RWPE1 (cell line): ENCODE measurements at places on chromosomes 5 and 9.

DNA sequence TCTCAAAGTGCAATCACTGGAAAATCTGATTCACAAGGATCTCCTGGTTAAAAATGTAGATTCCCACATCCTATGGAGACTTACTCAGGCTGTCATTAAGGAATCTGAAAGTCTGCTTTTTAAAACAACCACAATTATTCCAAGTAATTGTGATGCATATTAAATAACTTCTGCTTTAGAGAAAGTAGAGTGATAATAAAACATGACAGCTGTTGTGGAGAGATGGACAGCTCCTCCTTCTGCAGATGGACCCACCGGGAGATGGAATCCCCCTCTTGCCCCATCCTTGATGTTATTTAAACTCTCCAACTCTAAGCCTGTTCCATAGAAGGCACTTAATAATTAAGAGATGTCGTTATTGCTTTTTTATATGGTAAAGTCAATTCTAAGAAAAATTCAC, 802.2 kb downstream of the CDH12 start:
- DNase-seq: no peak

DNA sequence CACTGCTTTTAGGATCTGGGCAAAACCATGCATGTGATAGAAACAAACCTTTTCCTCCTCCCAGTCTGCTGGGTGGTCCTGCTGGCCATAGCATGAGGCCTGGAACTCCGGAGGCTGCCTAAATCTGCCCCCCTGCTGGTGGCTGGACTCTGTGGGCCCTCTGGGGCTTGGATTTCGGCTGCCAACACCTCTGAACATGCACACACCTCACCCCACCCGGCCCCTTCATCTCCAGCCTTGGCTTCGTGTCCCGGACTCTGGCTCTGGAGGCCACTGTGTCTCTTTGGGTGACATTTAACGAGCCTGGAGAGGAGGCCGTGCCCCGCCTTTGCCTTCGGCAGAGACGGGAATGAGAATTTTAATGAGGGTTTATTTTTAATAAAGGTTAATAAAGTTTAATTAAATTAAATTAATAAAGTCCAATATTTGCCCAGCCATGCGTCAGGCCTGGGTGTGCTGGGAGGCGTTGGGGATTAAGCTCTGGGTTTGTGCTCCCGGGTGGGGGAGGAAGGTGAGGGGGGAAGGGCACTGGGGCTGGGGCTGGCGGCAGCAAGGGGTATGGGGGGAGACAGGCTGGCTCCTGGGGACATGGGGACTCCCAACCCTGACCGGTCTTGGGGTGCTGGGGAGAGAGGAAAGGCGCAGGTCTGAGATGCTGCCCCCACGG, 251.8 kb downstream of the PBX3 start:
- DNase-seq: no peak

- DNase-seq: no peak
Measured at GRCh38 chr5:56638768-56639238, 176.5 kb upstream of the MAP3K1 start.

- no peak for DNase-seq
Measured at GRCh38 chr5:129021744-129022143, 56.5 kb downstream of the SLC27A6 start.

GRCh38 chr9:133037775-133038515, 7.1 kb downstream of the GTF3C5 start:
- no peak for DNase-seq

- DNase-seq: no peak
Measured at GRCh38 chr9:114363424-114363823, 24.4 kb downstream of the AKNA start.

- DNase-seq: no peak
Measured at GRCh38 chr5:150583541-150584225, 56.8 kb upstream of the SYNPO start.

DNA sequence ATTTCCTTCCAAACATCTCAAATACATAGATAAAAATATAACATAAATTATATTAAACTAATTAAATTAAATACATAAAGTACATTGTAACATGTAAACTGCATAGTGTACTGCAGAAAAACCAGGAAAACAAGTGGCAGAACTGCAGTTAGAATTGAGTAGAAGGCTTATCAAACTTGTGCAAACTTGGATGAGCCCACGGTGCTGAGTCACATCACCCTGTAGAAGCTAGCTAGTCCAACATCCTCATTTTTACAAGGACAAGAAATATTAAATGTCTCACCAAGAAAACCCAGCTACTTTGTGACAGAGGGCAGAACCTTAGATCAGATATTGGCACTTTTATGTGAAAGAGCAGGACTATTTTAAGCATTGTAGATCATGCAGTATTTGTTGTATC, 807.9 kb upstream of the NUDT12 start:
- no peak for DNase-seq

- DNase-seq: no peak
Measured at GRCh38 chr9:5459289-5459829, 9.0 kb downstream of the CD274 start.

- DNase-seq: no peak
Measured at GRCh38 chr9:99197124-99197630, 24.6 kb downstream of the ALG2 start.
